ENCODE measurements at places on chromosomes 12 and 14. TPM values are rescaled to one million over a fixed set of nuclear protein-coding genes. Genes with fewer than 3 reads are reported as not detected.

Gene DENR
- polyA plus RNA-seq = 26.4 TPM

Gene GCN1
- polyA plus RNA-seq = 18.0 TPM

Gene TMBIM6
- 384 TPM for polyA plus RNA-seq

Gene IFNG-AS1
- not detected for polyA plus RNA-seq

Gene SMCO3
- not detected for polyA plus RNA-seq

Gene HRK
- polyA plus RNA-seq = under 0.01 TPM

Gene RND1
- 16.2 TPM for polyA plus RNA-seq

Gene VEZT
- polyA plus RNA-seq = 19.9 TPM

Gene KRT6B
- 0.61 TPM for polyA plus RNA-seq

Gene FMNL3
- polyA plus RNA-seq = 10.8 TPM

Gene PDE3A
- polyA plus RNA-seq = 9.2 TPM

Gene EXOC3L4
- 3.0 TPM for polyA plus RNA-seq

Gene TDRD9
- 1.2 TPM for polyA plus RNA-seq

Gene HOXC13
- polyA plus RNA-seq = not detected

Gene GPR84
- polyA plus RNA-seq = 0.69 TPM

Gene WNT1
- polyA plus RNA-seq = not detected

Gene CCDC38
- polyA plus RNA-seq = not detected

Gene TPH2
- polyA plus RNA-seq = not detected

Gene ENDOU
- polyA plus RNA-seq = 0.25 TPM

Gene SDR39U1
- 57.3 TPM for polyA plus RNA-seq

Gene INF2
- 169 TPM for polyA plus RNA-seq

Gene BATF
- 17.1 TPM for polyA plus RNA-seq

Gene SLCO1C1
- polyA plus RNA-seq = not detected

Gene LTBR
- polyA plus RNA-seq = 85.2 TPM

Gene PROX2
- not detected for polyA plus RNA-seq

Gene EML5
- polyA plus RNA-seq = under 0.01 TPM

Gene LPAR5
- 4.2 TPM for polyA plus RNA-seq

Gene RD3L
- not detected for polyA plus RNA-seq

Gene KRT8
- 3,402 TPM for polyA plus RNA-seq

Gene KCNH3
- not detected for polyA plus RNA-seq

Gene VDR
- polyA plus RNA-seq = 36.0 TPM

Gene LALBA
- polyA plus RNA-seq = not detected

Gene NKX2-1
- polyA plus RNA-seq = not detected

Gene CD4
- polyA plus RNA-seq = 29.7 TPM

Gene KLRC2
- polyA plus RNA-seq = 0.74 TPM

Gene CCDC88C
- 14.4 TPM for polyA plus RNA-seq

Gene PXMP2
- 127 TPM for polyA plus RNA-seq

Gene CCT2
- polyA plus RNA-seq = 125 TPM

Gene CLEC14A
- 1.2 TPM for polyA plus RNA-seq

Gene PIWIL1
- not detected for polyA plus RNA-seq
